ENCODE measurements at places on chromosomes 16 and 17.

- DNase-seq = no peak
Measured at GRCh38 chr17:44793885-44794842, 35.4 kb downstream of the ADAM11 start.

DNA sequence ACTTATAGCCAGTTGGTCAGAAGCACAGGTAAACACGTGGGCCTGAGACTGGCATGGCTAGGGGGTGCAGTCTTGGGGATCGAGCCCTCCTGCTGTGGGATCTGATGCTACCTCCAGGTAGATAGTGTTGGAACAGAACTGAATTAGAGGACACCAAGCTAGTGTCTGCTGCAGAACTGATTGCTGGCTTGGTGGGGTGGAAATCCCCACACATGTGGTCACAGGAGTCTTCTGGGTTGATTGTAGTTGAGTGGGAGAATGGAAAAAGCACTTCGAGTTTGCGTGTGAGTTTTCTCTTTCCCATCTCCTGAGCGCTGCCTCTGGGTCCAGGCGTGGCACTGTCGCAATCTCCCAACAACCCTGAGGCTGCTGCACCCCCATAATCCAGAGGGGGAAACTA, 8.0 kb upstream of the SPATA32 start:
- no peak for DNase-seq

DNA sequence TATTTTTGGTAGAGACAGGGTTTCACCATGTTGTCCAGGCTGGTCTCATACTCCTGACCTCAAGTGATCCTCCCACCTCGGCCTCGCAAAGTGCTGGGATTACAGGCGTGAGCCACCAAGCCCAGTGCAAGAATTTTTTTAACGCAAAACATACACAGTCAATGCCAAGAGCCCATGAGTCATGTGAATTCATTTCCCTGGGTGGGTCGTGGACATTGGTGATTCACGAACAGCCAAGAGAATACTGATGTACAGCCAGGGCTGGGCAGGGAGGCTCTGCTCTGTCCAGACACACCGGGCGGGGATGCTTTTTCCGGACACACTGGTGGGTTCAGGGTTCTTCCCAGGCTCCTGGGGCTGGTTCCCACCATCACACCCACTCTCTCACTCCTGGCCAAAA, 17.7 kb downstream of the SLC38A8 start:
- no peak for DNase-seq

DNA sequence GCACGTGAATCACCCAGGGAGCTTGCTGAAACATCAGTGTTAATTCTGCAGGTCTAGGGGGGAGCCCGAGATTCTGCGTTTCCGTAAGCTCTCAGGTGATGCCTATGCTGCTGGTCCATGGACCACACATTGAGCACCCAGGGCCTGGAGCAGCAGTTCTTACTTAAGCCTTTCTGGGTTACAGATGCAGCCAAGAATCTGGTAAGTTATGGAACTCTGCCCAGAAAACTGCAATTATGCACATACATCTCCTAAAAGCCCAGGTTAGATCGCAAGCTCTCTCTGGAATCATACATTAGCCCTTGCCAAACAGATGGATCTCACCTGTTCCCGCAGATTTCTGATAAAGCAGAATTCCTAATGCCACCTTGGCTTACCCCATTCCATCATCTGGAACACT, 265.9 kb upstream of the SALL1 start:
- DNase-seq = no peak

DNA sequence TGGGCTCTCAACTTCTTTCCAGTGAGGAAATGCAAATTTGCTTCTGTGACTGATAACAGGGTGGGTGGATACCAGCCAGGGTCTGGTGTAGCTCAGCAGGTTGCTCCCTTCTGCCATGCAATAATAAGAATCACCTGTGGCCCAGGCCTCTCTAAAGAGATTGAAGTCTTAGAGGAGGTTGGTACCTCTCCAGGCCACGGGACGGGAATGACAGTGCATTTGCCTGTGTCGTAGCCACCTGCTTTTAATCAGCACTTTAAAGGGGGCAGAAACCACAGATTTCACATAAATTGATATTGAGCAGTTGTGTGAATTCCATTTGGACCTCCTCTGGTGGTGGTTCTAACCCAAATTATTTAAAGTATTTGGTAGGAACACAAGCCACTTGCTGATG, 246.9 kb downstream of the PRKCA start:
- no peak for DNase-seq

DNA sequence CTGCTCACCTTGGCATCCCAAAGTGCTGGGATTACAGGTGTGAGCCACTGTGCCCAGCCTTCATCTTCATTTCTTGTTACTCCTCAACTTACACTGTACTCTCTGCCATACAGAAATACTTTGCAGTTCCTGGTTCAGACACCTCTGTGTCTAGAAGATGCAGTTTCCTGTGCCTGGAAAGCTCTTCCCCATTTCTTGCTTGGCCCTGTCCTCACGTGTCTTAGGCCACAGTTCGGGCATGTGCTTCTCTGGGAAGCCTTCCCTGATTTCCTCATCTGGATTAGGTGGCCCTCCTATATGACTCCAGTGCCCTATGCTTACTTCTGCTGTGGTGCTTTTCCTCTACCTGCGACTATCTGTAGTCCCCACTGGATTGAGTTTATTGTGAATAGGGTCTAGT, 26.5 kb upstream of the CDR2 start:
- no peak for DNase-seq

GRCh38 chr17:56018211-56018610, 135.1 kb upstream of the ANKFN1 start:
- no peak for DNase-seq

GRCh38 chr17:45389354-45389753, 43.3 kb downstream of the ARHGAP27 start:
- no peak for DNase-seq

DNA sequence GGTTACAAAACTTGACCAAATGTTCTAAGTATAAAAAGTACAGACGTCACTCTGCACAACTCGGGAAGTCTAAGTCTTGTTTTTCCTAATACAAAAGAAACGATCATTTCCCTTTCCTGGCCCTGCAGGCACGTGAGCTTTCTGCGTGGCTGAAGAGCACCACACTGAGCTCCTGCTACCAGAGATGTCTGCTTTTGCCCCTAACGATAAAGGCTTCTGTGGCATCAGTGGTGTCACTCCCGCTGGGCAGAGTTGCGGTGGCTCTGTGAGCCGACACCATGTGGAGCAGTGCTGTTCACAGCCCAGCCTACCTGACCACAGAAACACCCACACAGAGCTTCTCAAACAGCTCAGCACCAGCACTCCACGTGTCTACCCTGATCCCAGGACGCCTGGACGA, 20.5 kb downstream of the EMC8 start:
- no peak for DNase-seq

DNA sequence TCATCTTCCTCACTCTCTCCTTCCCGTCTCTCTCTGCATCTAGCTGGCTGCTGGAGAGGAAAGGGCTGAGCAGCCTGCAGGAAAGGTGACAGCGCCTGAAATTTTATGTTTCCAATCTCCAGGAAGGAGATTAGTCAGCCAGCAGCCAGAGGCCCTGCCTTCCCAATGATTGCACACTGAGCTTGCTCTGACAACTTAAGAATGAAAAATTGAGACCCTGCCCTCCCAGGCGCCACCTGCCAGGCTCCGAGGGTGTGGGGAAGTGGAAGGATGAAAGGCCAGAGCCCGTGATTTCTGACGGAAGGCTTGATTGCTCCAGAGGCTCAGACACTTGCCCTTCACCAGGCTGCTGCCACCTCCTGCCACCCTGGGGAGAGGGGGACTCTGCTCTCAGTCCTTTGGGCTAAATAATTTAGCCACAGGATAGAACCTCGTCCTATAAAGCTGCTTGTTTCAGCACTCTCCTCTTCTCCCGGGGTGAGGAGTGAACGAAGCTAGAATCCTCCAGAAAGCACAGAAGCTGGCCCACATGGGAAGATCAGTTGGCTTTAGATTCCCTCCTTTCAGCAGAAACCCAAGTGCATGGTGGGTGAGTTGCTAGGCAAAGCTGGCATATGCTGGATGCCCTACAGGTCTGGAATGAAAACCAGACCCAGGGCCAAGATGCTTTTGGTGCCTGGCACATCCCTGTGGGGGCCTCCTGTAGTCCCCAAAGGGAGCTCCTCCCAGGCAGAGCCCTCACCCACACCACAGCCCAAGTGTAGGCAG, 33.5 kb downstream of the GRIN2C start:
- DNase-seq = no peak

DNA sequence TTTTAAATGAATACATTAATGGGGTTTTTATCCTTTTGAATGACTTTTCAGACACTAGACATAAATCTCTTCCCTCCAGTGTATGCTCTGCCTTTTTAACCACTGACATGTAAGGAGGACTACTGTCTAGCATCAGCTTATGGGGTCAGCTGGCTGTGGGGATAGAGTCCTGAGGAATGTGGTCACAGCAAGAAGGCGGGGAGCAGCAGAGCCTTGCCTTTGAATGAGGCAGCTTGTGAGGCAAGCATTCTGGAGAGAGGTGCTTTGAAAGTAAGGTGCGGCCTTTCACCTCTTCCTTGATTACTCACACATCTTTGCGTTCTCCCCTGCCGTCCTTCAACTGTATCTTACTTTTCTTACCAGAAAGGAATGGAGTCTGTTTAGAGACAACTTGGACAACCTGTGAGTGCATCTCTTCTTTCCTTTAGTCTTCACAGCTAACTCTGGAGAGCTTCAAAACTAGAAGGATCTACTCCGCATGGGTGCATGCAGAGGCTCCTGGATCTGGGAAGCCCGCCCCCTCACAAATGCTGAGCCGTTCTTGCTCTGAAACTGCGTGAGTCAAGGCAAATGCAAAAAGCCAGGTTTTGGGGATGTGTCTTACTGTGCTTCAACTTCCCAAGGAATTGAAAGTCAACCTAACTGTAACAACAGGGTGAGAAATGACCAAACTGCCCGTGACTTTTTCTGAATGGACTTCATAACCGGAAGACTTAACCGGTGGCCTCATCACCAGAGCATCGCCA, 49.9 kb downstream of the ADCY7 start:
- no peak for DNase-seq

- DNase-seq = no peak
Measured at GRCh38 chr17:9982159-9982558, 77.1 kb upstream of the RCVRN start.

DNA sequence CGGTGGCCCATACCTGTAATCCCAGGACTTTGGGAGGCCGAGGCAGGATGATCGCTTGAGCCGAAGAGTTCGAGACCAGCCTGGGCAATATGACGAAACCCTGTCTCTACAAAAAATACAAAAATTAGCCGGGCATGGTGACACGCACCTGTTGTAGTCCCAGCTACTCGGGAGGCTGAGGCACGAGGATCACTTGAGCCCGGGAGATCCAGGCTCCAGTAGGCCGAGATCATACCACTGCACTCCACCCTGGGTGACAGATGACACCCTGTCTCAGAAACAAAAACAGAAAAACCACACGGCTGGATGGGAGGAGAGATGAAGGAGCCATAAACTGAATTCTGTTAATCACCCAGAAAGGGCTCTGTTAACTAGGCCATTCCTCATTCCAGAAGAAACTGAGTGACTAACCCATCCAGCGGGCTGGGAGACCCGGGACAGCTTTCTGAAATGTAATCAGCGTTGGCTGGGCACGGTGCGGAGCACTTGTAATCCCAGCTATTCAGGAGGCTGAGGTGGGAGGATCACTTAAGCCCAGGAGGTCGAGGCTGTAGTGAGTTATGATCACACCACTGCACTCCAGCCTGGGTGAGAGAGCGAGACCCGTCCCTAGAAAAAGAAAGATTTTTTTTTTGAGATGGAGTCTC, 641 bp upstream of the NT5C3B start:
- DNase-seq = no peak

DNA sequence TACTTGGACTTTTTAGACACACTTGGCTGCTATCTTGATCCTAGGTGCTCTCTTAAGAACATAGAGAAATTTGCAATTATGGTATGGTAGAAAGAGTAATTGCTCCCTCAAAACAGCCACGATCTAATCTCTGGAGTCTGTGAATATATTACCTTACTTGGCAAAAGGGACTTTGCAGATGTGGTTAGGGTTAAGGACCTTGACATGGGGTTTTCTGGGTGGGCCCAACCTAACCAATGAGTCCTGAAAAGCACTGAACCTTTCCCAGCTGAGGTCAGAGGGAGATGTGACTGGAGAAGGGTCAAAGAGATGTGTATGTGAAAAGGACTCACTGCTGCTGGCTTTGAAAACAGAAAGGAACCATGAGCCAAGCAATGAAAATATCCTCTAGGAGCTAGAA, 26.7 kb upstream of the MED13 start:
- no peak for DNase-seq

DNA sequence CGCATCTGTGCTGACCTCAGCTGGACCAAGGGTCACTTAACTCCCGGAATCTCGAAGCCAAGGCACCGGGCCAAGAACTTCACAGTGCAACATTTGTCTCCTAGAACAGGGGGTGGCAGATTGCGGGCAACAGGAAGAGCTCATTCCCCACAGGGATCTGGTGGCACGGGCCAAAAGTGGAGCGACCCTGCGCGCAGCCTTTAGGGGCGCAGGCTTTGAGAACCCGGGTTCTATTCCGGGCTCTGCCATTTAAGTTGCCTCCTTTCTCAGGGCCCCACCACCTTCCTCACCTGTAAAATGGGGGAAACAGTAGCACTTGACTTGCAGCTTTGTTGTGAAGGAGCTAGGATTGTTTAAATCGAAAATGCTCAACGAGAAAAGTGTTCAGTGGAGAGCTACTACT, 651 bp downstream of the SHMT1 start:
- no peak for DNase-seq

GRCh38 chr16:21656795-21657768, 4.7 kb upstream of the IGSF6 start:
- DNase-seq = no peak

DNA sequence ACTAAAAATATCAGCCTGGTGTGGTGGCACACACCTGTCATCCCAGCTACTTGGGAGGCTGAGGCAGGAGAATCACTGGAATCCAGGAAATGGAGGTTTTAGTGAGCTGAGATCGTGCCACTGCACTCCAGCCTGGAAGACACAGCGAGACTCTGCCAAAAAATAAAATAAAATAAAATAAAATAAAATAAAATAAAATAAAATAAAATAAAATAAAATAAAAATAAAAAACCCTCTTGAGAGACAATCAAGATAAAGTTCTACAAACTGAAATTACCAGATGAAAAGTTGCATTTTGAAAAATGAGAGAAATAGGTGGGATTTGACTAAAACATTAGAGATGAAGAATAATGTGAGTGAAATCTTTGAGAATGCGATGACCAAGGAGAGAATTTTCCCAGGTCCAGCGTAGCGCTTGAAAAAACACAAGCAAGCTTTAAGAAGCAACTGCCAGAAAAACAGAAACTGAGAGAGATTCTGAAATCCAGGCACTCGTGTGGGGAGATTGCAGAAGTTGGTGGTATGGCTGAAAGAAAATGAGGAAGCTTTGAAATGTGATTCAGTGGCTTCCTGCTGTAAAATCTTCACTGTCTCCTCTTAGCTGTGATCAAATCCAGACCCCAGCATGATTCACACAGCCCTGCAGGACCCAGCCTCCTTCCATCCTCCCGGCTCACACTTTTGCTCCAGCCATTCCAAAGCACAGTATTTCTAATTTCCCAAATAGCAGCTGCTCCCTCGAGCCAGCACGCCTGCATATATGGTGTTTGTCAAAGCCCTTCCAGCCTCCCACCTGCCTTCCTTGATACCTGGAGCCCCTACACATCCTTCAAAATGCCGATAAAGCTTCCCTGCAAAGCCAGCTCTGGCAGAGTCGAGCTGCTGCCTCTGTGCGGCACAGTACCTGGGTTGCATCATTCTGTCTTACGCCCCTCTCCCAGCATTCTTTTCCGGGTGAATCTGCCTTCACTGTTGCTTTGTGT, 8.2 kb upstream of the CD300E start:
- DNase-seq = no peak

Data from stimulated activated CD4-positive, alpha-beta T cell treated with anti-CD3 and anti-CD28 coated beads, TNF-alpha, amount 100 ng/mL, for 24 hours (primary cell).